Mesenteric fat pad (tissue), 1 donor: ENCODE measurements at places on chromosomes 4 and X. TPM values are rescaled to one million over a fixed set of nuclear protein-coding genes. Genes with fewer than 3 reads are reported as not detected.
A peak's percentile ranks its signal among the peaks of the same experiment; 100 is the strongest.

GRCh38 chr4:7199129-7199725 lies 6.9 kb downstream of the SORCS2 start:
- peak; percentile 77 for DNase-seq

DNA sequence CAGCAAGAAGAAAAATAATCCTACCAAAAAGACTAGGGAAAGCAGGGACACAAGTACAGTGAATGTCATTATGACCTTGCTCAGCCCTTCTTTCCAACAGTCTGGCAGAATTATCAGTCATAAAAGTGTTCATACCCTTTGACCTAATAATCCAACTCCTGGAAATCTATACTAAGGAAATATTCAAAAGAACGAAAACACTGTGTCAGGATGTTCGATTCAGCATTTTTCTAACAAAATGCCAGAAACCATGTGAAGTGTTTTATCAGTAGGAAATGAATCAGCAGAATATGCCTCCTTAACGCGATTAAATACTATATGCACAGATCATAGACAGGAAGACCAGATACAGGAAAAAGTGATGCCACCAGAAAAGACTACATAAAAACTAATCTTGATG lies 16.2 kb upstream of the S100G start:
- DNase-seq = no peak

DNA sequence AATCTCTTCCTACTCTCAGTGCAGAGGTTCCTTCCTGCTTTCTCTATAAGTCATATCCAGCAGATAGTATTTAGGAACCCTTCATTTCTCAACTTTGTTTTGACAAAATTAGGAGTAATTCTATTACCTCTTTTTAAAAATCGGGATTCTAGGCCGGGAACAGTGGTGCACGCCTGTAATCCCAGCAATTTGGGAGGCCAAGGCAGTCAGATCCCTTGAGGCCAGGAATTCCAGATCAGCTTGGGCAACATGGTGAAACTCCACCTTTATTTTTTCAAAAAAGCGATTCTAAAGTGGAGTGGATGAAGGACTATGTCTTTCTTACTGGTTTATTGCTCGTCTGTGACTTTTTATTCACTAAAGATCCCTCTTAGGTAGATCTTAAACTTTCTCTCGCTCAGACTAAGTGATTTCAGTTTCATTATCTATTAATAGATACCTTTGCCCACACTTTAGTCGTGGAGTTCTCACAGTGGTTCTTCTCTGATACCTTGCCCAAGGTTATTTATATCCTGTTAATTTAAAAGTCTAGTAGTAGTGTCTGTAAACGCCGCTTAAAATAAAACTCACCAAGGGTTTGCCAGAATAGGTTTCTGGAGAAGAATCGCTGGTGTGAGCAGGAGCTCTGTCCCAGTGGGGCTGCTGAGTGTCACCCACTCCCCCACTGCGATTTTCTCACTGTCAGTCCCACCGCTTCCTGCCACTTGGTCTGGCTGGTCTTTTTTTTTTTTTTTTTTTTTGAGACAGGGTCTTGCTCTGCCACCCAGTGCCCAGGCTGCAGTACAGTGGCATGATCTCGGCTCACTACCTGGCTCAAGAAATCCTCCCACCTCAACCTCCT lies 27.0 kb upstream of the TMEM131L start:
- DNase-seq = no peak

GRCh38 chr4:24932515-24933225 lies 19.8 kb upstream of the CCDC149 start:
- no peak for DNase-seq

- DNase-seq = no peak
Observed at GRCh38 chrX:17547658-17548057, 172.7 kb downstream of the NHS start.

DNA sequence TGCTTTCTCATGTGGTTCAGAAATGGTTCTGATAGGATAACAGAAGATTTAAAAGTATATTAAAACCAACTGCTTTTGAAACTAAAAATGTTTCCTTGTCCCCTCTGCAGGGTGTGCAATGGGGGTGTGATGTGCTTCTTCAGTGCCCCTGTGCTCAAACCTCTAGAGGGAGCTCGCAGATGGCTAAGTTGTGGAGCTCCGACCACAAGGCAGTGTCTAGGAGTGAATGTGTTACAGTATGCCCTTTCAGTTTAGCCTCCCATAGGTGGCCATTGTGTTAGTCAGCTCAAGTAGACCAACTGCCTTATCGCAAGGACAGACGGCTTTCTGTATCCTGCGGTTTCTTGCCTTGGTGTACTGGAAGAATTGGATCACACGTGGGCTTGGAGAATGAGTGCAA lies 130.5 kb downstream of the TENT5D start:
- DNase-seq = no peak

The NMU gene
- not detected for total RNA-seq

GRCh38 chr4:174593701-174594100 lies 71.4 kb upstream of the HPGD start:
- no peak for DNase-seq

DNA sequence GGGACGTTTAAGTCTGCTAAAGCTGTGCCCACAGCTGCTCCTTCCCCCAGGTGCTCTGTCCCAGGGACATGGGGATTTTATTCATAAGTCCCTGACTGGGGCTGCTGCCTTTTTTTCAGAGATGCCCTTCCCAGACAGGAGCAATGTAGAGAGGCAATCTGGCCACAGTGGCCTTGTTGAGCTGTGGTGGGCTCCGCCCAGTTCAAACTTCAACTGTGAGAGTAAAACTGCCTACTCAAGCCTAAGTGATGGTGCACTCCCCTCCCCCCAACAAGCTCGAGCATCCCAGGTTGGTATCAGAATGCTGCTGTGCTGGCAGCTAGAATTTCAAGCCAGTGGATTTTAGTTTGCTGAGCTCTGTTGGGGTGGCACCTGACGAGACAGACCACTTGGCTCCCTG lies 1371.4 kb downstream of the ADGRL3 start:
- no peak for DNase-seq

DNA sequence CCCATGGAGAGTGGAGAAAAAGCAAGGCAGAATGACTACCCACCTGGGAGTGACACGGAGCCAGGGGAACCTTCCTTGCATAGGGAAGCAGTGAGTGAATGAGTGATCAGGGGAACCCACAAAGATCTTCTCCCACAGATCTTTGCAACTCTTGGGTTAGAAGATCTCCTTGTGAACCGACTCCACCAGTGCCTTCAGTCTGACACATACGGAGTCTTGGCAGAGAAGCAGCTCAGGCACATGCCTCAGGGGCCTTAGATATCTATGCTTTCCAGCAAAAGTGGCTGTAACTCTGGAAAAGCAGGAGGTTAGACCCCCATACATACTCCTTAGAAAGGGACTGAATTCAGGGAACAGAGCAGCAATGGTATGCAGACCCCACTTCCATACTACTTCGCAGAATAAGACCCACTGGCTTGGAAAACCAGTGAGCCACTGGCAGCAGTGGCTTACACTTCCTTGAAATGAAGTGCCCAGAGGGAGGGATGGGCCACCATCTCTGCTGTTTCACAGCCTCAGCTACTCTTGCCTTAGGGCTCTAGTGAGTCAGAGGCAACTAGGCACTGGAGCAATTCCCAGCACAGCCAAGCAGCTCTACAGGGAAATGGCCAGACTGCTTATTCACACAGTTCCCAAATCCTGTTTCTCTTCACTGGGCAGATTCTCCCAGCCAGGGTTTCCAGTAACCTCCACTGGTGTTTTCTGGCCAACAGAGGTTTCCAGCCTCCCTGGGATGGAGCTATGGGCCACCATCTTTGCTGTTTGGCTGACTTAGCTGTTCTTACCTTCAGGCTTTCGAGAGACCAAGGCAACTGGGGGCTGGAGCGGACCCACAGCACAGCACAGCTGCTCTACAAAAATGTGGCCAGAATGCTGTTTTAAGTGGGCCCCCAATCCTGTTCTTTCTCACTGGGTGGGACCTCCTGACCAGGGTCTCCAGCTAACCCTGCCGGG lies 82.8 kb upstream of the TCEAL2 start:
- peak; percentile 75 for DNase-seq

DNA sequence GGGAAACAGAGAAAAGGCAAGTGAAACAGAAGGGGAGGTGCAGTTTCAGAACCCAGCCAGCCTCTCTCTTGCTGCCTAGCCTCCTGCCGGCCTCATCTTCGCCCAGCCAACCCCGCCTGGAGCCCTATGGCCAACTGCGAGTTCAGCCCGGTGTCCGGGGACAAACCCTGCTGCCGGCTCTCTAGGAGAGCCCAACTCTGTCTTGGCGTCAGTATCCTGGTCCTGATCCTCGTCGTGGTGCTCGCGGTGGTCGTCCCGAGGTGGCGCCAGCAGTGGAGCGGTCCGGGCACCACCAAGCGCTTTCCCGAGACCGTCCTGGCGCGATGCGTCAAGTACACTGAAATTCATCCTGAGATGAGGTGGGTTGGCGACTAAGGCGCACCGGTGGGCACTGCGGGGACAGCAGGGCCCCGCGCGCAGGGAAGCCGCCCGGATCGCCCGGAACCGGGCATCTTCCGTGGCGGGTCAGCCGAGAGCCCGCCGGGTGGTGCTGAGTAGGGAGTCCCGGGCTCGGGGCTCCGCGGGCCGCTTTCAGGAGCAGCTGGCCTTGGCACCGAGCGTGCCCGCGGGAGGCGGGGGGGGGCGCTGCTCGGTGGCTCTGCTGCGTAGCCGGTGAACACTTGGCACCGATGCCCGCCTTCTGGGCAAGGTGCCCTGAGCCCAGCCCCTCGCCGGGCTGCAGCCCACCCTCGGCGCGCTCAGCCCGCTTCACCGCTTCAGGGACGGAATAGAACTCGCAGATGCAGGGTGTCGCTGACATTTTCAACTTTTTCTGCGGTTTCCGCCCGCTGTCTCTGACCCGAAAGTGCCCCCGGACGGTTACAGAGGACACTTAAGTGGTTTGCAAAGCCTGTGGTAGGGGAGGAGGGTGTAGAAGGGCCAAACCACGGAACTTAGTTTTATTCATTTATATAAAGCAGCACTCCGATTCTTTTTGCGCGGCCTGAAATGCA lies at the start of gene CD38:
TSS of gene CD38 (plus strand) at position 40 of the 953 bp plus-strand sequence. CDS start at position 127, 87 bp downstream.
- no peak for DNase-seq

The STATH gene
- total RNA-seq = not detected

GRCh38 chr4:189940178-189941004 lies at the start of gene FRG1:
FRG1 (plus strand) TSS chr4:189940872; CDS start chr4:189941010, 138 bp downstream.
- DNase-seq = peak; percentile 99

- DNase-seq = no peak
Observed at GRCh38 chr4:189773909-189774308, 166.8 kb upstream of the FRG1 start.

The ZFYVE28 gene
- total RNA-seq = 12.9 TPM

GRCh38 chr4:149630064-149630463 lies 185.6 kb downstream of the IQCM start:
- DNase-seq = no peak

- DNase-seq = no peak
Observed at GRCh38 chrX:146881521-146881920, 67.0 kb upstream of the CXorf51A start.

DNA sequence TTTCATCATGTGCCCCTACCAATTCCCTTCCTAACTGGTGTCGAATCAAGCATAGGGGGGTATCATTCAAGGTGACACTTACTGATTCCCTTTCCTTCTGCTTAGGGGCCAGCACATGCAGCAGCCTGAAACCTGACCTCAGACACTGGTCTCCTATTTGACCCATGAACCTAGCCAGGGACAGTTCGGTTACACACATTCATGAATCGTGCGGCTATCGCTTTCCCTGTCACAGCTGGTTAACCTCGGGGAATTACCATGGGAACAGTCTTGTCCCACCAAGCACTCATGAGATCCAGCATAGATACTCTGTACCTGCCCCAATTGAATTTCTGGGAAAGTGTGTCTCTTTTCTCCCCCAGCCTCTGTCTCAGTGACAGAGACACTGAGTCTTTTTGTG lies 140.4 kb downstream of the ZNF674 start:
- no peak for DNase-seq

DNA sequence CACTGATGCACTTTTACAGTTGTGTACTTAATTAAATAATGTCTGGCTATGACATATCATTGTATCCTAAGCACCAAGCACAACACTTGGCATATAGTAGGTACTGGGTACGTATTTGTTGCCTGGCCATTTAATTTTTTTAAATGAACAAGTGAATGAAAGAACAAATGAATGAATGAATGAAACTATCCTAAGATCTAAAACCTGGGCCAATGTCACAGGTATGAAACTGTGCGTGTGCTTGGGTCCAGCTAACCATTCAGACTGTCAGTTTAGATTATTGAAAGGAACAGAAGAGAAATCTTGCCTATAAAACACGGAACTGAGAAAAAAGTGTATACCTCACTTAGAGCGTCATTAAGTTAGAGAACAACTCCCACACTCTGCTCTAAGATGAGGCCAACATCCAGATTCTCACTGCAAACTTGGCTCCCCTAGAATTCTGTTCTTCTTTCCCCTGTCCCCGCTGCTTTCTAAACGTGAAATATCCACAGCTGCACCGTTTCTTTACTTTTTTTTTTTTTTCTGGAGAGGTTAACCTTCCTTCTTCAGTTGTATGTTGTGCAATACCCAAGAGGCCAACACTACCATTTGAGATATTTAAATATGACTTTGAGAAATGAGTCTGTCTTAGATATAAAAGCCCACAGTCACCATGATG lies 17.3 kb upstream of the SEL1L3 start:
- DNase-seq = no peak

DNA sequence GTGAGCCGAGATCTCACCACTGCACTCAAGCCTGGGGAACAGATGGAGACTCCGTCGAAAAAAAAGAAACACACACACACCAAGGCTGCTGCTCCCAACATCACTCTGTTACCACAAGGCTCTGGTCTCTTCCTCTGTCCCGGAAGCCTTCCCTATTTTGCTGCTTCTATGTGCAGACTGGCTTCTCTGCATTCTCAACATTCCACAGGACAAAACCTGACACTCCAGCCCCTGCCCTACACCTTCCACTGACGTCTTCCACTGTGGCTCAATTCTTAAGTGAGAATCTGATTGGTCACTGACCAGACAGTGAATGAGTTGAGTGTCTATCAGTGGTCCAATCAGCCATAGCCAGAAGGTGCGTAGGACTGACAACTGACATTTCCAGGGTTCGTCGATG lies 5.9 kb downstream of the ODAPH start:
- DNase-seq = no peak

GRCh38 chr4:109816082-109816442 lies 500 bp downstream of the GAR1 start:
- no peak for DNase-seq

GRCh38 chrX:130772105-130772775 lies 130.8 kb downstream of the ENOX2 start:
- no peak for DNase-seq

The BST1 gene
- total RNA-seq = 21.8 TPM

DNA sequence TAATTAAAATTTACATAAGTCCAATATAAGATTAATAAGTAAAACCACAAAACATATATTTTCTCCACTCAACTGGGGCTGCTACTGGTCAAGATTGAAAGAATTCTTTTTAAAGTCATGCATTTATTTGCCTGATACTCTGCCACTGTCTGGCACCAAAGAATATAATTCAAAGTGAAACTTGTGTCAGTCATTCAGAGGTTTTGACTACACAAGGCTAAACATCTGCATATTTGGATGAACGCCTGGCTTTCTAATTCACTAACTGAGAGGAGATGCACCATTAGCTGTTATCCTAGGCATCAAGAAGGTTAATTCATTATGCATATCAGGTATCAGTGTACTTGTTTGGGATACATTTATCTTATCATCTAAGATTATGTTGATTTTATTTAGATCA lies 598.5 kb downstream of the CENPC start:
- DNase-seq = no peak
